ENCODE measurements at places on chromosomes 2 and 18. TPM values are rescaled to one million over a fixed set of nuclear protein-coding genes. Genes with fewer than 3 reads are reported as not detected.

CREG2 gene
- not detected for total RNA-seq

- DNase-seq = no peak
These were observed 11.2 kb downstream of the SCG2 start for GRCh38 chr2:223590964-223591363.

SPP2 gene
- total RNA-seq = 76.4 TPM

DNA sequence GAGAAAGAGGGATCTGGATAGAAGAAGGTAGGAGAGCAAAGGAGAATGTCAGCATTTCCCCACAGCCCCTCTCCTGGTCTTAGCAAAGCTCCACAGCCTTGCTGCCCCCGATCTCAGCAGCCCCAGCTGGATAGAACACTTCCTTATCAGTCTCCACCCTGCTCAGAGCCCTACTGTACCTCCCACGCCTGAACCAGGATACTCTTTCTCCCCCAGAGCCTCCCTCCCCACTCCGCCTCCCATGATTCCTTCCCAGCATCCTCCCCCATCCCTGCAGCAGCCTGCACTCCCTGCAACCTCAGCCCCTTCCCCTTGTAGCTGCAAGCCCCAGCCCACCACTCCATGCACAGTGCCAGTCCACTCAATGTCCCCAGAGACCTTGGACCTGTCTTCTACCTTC is 25.8 kb downstream of the PLB1 start:
- no peak for DNase-seq

ONECUT2 gene
- total RNA-seq = 20.5 TPM

- DNase-seq = no peak
These were observed 268.2 kb downstream of the PRKCE start for GRCh38 chr2:45919711-45920111.

MDH1B gene
- 0.28 TPM for total RNA-seq

EDAR gene
- total RNA-seq = 1.8 TPM

- DNase-seq = no peak
These were observed 1218.9 kb downstream of the DSC3 start for GRCh38 chr18:29823671-29824070.

GRCh38 chr2:114700440-114700839 is 258.0 kb downstream of the DPP10 start:
- DNase-seq = no peak

RBFA gene
- total RNA-seq = 20.7 TPM

PAIP2B gene
- 26.8 TPM for total RNA-seq

GRCh38 chr18:21706386-21706865 is 1.9 kb upstream of the ABHD3 start:
- no peak for DNase-seq

OTOS gene
- total RNA-seq = not detected

- DNase-seq = no peak
These were observed 385.2 kb downstream of the CDH7 start for GRCh38 chr18:66136039-66136438.

DNA sequence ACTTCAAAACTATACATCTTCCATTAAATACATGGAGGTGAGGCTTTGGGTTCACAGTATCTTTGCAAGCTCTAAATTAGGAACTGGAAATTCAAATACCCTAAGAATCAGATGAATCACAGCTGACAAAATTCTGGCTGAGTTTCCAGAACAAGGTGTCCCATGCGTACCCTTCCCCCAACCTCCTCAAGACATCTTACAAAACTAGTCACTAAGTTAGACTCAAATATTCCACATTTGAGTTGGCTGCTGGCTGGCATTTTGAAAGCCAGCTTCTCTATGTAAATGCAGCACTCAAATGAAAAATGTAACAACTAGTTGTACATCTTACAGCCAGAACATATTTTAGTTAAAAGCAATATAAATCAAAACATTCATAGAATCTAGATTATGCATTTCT is 131.0 kb upstream of the ARL5A start:
- DNase-seq = no peak

- DNase-seq = no peak
These were observed 257.3 kb downstream of the NBAS start for GRCh38 chr2:15303874-15304273.

- DNase-seq = no peak
These were observed 58.9 kb upstream of the THUMPD2 start for GRCh38 chr2:39837856-39838453.

DNA sequence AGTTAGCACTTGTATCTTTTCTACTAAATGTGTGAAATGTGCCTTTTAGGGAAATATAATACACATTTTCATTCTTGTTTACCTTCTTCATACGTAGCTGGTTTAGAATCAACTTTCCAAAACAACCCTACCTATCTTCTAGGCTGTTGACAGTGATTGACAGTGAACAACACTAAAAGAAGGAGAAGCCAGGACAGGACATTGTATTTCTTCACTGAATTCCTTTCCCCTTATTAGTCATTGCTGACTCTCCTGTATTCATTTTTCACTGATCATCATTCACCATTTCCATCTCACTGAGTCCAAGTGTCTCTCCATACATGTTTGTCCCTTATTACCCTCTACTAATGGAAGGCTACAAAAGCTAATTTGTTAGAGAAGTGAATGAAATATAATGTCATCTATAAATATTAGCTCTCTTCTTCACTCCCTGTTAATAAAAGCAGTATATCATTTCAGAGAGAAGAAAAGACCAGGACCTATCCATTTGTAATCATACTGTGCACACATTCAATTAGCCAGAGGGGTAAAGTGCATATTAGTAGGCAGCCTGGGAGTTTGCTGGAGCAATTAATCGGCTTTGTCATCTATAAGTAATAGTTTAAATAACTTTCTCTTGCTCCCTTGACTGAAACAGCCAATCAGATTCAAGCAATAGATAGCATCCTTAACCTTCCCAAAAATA is 192.5 kb upstream of the FOSL2 start:
- no peak for DNase-seq

GRCh38 chr2:62461707-62462106 is 44.3 kb downstream of the TMEM17 start:
- DNase-seq = peak; percentile 95

DNA sequence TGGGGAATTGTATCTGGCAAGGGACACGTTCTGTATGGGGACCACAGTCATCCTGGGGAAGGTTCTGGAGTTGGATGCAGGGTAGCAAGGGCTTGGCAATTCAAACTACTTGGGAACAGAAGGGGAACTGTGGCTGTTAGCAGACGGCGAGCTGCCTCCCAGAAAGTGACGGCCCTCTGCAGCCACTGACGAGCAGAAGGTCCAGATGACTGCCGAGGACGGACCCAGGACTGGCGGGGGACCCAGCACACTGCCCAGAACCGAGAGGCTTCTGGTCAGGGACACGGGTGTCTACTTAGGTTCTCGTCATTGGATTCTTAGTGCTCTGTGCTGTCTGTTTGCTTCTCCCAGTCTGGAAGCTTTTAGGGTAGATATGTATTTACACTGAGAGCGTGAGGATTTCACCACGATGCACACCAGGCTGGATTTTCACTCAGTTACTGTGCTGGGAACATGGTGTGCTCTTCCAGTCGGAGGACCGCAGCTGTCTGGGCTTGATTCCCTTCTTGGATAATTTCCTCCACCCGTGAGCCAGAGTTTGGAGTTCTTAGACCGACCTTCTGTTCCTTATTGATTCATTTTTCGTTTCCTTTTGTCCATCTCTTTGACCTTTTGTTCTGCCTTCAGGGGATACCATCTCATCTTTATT is 13.4 kb downstream of the GPR35 start:
- no peak for DNase-seq

DNA sequence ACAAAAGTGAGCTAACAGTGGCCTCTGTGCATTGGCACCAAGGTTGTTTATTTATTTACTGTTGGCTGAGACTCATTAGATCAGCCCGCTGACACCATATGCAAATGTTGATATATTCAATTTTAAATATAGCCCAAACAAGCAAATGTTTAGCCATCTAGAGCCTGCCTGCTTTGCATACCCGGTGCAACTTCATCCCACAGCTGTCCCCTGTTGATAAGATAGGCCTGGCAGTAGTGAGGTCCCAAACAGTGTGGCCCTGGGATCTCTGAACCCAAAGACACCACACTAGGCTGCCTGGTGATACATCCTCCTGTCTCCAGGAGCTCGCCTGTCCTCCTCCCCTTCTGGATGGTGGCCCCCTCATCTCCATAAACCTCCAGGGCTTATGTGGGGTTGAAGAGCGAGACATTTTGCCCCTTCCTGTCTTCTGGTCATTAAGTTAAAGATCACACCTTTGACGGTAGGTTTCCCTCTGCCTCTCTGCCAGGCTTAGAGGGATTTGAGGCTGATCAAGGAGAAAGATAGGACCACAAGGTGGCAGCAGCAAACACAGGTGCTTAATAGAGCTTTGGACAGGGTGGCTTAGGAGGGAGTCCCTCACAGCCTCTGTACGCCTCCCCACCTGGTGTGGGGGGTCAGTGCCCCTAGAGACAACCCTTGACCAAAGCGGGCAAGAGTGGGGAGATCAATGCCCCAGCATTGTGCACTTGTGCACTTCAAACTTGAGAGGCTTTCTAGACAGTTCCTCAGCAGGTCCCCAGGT is 23.7 kb upstream of the MYO5B start:
- peak; percentile 50 for DNase-seq

TMEM178A gene
- 0.81 TPM for total RNA-seq

DNA sequence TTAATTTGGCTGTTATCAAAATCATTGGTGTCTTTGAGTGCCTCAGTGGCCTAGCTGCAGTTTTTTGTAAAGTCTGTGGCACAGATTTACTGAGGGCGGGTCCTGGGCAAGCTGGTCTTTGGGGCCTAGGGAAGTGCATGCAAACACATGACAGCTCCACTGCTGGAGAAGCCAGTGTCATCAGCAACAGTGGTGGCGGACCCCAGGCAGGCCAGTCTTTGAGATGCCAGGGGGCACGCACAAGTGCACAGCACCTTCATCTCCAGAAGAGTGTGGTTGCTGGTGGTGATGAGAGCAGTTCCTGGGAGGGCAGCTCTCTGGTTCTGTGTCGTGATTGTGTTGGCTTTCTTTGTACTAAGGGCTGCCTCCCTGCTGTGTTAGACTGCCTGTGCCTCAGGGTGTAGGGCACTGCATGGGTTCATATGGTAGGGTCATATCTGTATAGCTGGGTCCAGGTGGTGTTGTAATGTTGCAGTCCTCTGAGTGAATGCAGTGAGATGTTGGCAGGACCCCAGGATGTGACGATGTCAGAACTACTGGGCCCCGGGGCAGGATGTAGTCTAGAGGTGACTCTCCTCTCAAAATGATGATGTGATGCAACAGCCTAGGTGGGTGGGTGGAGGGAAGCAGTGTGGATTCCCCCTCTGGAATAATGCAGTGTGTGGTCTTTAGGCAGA is 646.7 kb upstream of the CDH2 start:
- no peak for DNase-seq

ING5 gene
- 20.7 TPM for total RNA-seq

SPEG gene
- 1.5 TPM for total RNA-seq

DNA sequence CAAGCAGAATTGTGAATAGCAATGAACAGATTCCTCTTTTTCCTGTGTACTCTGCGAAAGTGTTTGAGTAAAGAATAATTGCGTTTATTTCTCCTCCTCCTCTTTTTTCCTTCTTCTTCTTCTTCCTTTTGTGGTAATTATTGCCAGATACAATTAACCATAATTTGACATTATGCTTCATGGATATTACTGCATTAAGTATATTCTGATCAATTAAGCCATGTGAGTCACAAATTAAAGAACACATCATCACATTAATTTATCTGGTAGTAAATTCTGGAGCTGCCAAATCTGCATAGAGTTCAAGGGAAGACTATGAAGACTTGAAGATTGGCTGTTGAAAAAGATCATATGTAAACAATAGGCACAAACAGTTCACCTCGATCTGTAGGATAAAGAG is 72.9 kb upstream of the TFPI start:
- no peak for DNase-seq

GRCh38 chr2:99537910-99538485 is 48.2 kb upstream of the REV1 start:
- DNase-seq = no peak

DNA sequence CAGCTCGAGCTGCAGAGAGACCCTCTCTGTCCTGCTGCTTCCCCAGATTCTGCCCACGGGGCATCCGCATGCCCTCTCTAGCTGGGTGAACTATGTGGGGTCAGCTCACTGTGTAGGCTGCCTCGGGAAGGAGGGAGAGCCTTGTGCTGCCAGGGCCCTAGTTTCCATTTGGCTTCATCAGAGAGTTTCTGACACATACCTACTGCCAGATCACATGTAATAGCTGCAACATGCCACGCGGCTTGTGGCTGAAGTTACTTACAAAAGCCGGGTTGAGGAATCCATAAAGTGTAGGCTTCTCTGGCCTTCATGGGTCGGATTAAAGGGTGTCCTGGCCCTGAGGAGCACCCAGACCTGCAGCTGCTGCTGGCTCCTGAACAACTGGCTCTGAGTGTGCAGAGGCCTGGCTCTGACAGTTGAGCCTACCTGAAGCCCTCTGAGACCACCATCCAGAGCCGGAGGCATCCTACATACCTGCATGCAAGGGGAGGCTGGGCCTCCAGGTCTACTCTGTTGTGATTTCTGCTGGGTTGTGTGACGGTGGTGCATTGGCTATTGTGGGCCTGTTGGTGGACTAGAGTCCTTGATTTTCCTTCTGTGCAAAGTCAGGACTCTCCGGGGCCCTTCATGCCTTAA is 130.0 kb downstream of the SH3RF3 start:
- DNase-seq = no peak

ANKRD36 gene
- 2.8 TPM for total RNA-seq

GRCh38 chr2:74708296-74708695 is 54.2 kb downstream of the SEMA4F start:
- no peak for DNase-seq

DNA sequence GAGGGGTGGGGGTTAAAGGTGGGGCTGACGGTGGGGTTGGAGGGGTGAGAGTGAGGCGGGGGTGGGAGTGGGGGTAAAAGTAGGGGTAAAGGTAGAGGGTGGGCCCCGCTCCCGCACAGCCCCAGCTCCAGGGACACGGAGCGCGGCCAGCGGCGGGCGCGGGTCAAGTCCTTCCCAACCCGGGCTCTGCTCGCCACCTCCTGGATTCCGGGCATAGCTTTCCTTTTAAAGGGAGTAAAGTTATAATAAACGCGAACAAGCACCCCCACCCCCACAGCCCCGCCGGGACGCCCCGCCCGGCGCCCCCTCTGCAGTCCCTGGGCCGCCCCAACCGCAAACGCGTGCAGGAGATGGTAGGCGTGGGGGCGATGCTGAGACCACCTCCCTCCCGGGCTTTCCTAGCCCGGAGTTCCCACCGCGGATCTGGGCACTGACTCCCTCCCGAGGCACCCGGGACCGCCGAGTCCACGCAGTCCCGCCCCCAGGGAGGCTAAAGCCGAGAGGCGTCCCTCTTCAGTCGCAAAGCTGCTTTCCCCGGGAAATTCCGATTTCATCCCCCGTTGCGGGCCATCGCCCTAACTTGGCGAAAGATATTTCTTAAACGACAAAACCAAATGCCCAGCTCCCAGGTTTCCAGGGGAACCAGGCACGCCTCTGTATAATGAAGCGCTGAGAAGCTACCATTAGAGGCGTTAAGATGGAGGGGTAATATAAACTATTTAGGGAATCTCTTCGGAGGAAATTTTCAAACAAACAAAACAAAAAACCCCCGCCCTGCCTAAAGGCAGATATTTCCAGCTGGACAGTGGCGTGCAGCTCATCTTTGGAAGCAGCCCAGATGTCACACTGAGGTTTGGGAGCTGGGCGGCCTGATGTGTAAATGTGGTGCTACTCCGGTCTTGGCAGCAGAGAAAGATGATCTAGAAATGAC is at the start of gene LIMS2:
LIMS2 (minus strand) TSS at position 200 of the 931 bp plus-strand sequence. CDS start 506 bp downstream, outside the sequence.
- DNase-seq = peak; percentile 72

TUBB8B gene
- not detected for total RNA-seq

- no peak for DNase-seq
These were observed 31.6 kb downstream of the TWSG1 start for GRCh38 chr18:9366126-9366714.

GRCh38 chr2:177273408-177273807 is 8.9 kb upstream of the NFE2L2 start:
- DNase-seq = peak; percentile 65
